ENCODE measurements at places on chromosomes 2 and 18.

DNA sequence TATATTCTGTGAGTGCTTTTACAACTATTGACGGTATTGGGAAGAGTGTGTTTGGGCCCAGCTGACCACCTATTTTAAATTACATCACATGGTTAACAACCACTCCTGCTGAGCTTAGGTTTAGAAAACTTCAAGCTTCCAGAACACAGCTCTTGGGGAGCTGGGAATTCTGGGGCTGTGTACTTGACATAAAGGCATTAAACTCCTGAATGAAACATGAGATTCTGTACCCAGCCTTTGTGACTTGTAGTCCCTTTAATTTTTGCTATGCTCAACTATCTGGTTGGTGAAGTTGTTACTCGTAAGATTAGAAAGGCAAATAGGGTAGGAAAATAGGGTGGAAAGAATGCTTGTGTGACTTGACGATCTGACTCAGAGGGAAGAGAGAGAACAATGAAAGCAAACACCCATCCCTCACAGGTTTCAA, 66.9 kb downstream of the LTBP1 start:
- DNase-seq: no peak

- peak; percentile 20 for DNase-seq
Measured at GRCh38 chr2:112006076-112006410, 49.0 kb upstream of the TMEM87B start.

GRCh38 chr2:111622859-111623258, 261.1 kb downstream of the ANAPC1 start:
- peak; percentile 18 for DNase-seq

- peak; percentile 84 for DNase-seq
Measured at GRCh38 chr2:69306822-69307578, 80.0 kb downstream of the GFPT1 start.

GRCh38 chr2:14817848-14818247, 185.3 kb downstream of the LRATD1 start:
- DNase-seq: no peak

DNA sequence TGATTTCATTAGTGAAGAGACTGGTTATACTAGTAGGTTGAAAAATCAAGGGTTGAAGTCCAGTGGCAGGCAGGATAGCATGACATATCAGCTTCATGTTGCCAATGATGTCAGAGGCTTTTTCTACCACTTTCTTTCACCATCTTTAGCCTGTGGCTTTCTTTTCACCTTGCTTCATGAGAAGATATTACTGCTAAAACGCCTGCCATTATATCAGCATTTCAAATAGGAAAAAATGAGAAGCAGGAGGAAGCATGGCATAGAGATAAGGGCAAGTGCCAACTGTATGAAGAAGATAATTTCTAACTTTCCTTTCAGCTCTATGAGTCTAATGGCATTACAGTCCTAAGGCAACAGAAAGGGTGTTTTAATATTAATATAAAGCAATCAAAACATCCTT, 270.2 kb upstream of the SYT4 start:
- no peak for DNase-seq

- no peak for DNase-seq
Measured at GRCh38 chr2:162435676-162436075, 91.7 kb downstream of the GCA start.

- DNase-seq: no peak
Measured at GRCh38 chr2:198917275-198917674, 540.5 kb downstream of the SATB2 start.

- DNase-seq: peak; percentile 77
Measured at GRCh38 chr2:200618590-200619021, 32.8 kb downstream of the AOX1 start.

GRCh38 chr18:9913151-9913525, 678 bp upstream of the VAPA start:
- no peak for DNase-seq

DNA sequence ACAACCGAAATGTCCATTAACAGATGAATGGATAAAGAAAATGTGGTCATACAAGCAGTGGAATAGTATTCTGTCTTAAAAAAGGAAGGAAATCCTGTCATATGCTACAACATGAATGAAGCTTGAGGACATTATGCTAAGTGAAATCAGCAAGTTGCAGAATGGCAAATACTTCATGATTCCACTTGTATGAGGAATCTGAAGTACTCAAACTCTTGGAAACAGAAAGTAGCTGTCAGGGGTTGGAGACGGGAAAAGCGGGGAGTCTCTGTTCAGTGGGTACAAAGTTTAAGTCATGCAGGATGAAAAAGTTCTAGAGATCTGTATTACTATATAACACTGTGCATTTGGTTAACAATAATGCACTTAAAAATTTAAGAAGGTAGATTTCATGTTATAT, 209.0 kb upstream of the SIX2 start:
- no peak for DNase-seq

DNA sequence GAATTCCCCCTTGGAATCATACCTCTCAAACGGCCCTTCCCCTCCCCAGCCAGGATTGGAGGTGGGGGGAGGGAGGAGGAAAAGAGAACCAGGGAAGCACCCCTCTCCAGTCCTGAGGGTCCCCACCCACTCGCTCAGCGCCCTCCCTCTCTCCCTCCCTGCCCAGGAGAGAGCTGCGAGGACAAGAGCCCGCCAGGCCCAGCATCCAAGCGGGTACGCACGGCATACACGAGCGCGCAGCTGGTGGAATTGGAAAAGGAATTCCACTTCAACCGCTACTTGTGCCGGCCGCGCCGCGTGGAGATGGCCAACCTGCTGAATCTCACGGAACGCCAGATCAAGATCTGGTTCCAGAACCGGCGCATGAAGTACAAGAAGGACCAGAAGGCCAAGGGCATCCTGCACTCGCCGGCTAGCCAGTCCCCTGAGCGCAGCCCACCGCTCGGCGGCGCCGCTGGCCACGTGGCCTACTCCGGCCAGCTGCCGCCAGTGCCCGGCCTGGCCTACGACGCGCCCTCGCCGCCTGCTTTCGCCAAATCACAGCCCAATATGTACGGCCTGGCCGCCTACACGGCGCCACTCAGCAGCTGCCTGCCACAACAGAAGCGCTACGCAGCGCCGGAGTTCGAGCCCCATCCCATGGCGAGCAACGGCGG, 14.4 kb downstream of the HOXD3 start:
- peak; percentile 55 for DNase-seq

DNA sequence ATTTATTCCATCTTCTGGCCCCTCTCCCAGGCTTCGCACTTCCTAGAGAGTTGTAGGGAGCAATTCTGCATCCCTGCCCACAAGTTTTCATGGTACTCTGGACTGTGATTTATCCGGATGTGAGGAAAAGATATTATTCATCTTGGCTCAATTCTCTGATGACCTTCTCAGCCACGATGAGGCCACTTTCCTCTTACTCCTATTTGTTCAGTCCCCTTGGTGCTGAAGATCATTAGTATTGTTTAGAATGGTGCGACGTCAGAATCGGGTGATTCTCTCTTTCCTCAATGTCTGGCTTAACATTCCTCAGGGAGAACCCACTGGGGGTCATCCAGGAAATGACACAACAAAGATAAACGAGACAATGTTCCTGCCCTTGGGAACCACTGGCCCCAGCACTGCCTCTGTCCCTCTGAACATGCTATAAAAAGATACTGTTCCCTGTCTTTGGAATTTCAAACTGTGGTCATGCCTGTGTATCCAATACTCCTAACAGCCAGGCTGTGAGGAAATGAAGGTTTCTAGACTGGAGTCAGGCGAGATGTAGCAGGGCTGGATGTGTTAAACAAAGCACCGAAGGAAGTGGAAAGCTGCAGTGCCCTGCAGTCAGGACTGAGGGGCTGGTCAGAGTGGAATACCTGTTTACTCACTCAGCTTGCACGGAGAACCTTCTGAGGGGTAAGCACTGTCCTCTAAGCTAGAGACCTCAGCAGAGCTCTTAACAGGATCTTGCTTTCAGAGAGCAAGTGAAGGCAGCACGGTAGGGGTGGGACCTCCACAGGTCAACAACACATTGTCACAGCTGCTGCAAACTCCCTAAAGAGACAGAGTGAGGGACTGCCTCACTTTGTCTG, 12.9 kb upstream of the GLI2 start:
- peak; percentile 91 for DNase-seq
